ENCODE measurements at places on chromosomes 3 and 15.

GRCh38 chr15:56472278-56472677 is 7.3 kb upstream of the MNS1 start:
- no peak for DNase-seq

- no peak for DNase-seq
Measured at GRCh38 chr15:79943820-79944219, 27.2 kb downstream of the BCL2A1 start.

- no peak for DNase-seq
Measured at GRCh38 chr15:31262143-31262530, 64.5 kb upstream of the KLF13 start.

GRCh38 chr3:189941679-189942078 is 179.0 kb downstream of the P3H2 start:
- DNase-seq = no peak

- no peak for DNase-seq
Measured at GRCh38 chr3:79344876-79345871, 422.6 kb downstream of the ROBO1 start.

DNA sequence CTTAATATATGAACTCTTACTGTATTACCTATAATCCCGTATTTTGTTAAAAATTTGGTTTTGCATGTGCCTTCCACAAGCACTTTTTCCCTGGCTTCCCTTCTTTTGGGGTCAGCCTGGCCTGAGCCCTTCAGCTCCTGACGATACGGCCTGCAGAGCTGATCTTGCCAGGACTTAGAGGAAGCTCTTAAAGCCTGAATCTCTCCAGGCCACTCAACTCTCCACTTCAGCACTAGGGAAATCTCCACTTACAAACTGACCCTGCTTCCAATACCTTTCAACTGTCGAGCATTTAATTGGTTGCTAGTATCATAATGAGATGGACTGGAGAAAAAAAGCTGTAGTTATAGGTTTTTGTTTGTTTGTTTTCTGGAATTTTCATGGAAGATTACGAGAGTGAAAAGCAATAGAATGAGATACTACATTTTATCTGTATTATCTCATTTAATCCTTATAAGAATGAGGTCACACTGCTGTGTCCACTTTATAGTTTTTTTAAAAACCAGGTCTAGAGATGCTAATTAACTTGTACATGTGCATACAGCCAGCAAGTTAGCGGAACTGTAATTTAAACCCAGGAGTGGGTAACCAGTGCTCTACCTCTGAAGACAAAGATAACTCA is 54.8 kb downstream of the ZBTB38 start:
- no peak for DNase-seq

DNA sequence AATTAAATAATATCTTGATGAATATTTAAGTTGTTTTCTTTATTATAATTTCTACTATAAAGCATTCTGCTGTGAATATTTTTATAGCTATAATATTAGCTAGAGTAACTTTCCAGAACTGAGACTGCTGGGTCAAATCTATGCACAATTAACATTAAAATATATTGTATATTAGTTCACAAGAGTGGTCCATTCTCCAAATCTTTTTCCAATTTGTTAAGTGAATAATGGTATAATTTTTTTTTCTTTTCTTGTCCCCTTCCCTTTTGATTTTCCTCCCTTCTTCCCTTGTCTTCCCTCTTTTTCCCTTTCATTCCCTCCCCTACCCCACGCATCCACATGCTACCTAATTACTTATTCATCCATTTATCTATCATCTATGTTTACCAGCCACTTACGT is 977.5 kb downstream of the TUSC7 start:
- no peak for DNase-seq

DNA sequence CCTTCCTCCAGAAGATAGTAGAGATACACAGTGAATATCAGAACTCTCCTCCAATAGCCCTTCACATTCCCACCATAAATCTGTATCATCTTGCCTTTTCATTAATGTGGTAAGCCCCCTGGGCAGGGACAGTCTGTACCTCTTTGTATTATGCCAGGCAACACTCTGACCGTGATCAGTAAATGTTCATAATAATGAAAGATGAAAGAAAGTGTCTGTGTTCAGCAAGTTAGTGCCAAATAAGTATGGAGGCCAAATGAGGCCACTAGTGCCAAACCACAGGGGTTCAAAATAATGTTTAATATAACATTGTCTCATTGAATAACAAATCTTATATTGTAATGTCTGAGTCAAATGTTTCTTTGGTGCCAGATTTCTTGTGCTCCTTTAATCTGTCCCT is 104.3 kb downstream of the CMSS1 start:
- DNase-seq = no peak

GRCh38 chr15:59531066-59531675 is 80.4 kb upstream of the GCNT3 start:
- no peak for DNase-seq

- DNase-seq = no peak
Measured at GRCh38 chr3:107739227-107739626, 216.5 kb downstream of the BBX start.

DNA sequence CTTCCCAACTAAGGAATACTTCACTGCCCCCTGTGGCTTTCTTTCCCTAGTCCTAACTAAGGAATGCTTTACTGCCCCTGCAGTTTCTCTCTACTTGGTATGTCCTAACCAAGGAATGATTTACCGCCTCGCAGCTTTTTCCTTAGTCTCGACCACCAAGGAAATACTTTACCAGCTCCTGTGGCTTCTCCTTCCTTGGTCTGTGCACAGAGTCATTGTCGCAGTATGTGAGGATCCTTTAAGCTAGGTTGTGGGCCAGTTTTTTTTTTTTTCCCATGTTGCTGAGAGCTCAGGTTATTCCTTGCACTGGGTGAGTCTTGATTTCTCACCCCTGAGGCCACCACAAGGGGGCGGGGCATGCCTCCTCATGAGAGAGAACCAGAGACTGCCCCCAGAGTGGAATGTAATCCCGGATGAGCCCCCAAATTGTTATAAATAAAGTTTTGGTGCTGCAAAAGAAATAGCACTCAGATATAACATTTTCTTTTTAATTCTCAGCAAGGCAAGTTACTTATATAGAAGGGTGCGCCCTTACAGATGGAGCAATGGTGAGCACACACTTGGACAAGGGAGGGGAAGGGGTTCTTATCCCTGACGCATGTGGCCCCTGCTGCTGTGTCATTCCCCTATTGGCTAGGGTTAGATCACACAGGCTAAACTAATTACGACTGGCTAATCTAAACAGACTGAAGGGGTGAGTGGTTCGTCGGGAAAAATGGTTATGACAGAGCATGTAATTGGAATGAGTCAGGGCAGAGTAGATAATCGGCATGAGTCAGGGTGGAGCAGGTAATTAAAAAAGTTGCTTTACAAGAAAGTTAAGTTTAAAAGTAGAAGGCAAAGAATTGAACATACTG is 27.0 kb downstream of the NDUFB4 start:
- DNase-seq = peak; percentile 61

GRCh38 chr15:74857671-74858368 is 14.9 kb upstream of the ULK3 start:
- DNase-seq = no peak
